ENCODE measurements at places on chromosomes 2 and 18.

GRCh38 chr18:64566456-64566855 is 417.6 kb upstream of the LINC00305 start:
- no peak for DNase-seq

- DNase-seq: no peak
Measured at GRCh38 chr2:12502759-12503158, 214.0 kb upstream of the TRIB2 start.

- DNase-seq: peak; percentile 89
Measured at GRCh38 chr2:233566141-233566956, at the start of gene USP40. Gene USP40, minus strand, starts transcription at chr2:233566782. Its CDS starts 1,228 bp downstream, at chr2:233565554.

DNA sequence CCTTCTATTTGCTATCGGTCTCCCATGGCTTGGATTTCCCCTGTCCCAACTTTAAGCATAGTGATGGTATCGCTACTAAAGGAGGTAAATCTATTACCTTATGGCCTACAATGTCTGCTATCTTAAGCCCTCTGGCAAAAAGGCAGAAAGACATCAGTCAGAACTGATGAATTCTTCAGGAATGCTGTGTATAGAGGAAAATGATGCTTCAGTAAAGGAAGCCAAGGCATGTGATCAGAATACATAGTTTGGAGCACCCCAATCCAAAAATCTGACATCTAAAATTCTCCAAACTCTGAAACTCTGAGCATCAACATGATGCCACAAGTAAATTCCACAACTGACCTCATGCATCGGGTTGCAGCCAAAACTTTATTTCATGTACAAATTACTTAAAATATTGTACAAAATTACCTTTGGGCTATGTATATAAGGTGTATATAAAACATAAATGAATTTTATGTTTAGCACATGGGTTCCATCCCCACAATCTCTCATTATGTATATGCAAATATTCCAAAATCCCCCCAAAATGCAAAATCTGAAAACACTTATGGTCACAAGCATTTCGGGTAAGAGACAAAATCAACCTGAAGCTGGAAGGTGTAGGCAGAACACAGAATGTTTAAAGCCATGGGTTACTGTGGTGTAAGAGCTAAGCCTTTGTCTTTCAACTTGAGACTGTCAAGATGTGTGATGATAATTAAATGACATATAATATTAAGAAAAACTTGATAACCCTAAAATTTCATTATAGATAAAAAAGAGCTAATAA is 66.2 kb downstream of the CUL3 start:
- DNase-seq: peak; percentile 50

- DNase-seq: peak; percentile 46
Measured at GRCh38 chr2:241659150-241659739, 21.8 kb downstream of the ATG4B start.

GRCh38 chr18:36366994-36367839 is 69.7 kb downstream of the FHOD3 start:
- peak; percentile 68 for DNase-seq

DNA sequence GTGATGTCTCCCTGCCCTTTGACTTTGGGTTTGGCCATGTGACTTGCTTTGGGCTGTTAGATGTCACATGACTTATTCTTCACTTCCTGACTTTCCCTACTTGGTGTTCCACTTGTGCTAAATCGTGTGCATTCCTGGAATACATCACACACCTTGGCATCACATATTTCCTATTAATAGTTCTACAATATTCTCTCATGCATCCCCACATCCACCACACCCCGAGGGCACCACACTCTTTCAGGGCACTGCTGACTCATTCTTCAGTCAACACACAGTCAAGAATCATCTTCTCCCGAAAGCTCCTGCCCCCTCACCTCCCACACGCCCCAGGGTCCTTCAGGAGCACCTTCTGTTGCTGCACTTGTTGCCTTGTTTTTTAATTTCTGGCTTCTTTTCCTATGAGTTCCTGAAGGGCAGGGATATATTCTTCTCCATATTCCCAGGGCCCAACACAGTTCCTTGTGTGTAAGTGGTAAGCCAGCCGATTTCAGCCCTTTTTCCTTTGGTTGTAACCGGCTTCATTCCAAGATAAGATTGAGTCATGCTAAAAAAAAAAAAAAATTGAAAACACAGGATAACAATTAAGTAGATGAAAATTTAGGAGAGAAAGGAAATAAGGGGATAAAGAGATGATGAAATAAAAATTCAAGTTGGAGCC is 341.4 kb downstream of the SLC4A3 start:
- no peak for DNase-seq

- DNase-seq: no peak
Measured at GRCh38 chr2:230244211-230244610, 18.7 kb downstream of the SP140 start.

DNA sequence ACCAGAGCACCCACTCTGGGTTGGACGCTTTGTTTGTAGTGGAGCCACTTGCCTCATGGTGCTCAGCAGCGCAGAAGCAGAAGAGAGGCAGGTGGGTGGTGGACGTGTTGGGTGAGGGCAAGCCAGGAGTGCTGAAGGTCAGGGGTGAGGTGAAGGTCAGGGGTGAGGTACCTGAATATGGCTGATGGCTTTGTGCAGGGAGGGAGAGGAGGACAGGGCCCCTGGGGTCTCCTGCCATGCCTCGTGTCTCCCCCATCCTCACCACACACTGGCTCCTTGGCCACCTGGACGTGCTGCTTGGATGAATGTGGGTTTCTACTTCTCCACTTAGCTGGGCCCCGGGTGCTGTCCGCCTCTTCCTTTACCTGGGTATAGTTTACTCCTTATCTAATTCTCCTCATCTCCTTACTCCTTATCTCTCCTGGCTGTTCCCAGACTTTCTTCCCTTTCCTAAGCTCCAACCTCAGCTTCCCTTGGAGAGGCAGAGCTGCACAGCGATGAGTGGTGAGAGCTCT is 68.1 kb downstream of the DYSF start:
- DNase-seq: no peak

- peak; percentile 43 for DNase-seq
Measured at GRCh38 chr2:170812710-170813600, 3.7 kb upstream of the GAD1 start.

DNA sequence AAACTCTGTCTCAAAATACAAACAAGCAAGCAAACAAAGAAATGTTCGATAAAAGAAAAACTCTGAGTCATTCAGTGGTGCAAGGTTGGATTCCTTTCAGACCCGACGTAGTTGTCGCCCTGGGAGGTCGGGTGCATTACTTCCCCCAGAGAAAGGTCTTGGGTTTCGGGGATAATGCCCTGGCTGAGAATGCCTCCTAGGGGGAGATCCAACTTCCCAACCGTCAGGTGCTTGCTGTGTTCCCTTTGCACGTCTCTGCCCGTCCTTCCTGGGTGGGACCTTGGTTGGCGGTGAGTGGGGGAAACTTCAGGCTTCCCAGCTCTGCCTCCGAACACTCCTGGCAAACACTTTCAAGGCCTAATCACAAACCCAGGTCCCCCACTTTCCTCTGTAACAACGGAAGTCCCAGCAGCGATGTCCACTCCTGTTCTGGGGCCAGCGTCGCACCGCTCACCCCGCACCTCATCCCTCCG is 609 bp downstream of the TPGS2 start:
- peak; percentile 21 for DNase-seq

- DNase-seq: no peak
Measured at GRCh38 chr2:239719791-239720360, 305.3 kb downstream of the NDUFA10 start.

DNA sequence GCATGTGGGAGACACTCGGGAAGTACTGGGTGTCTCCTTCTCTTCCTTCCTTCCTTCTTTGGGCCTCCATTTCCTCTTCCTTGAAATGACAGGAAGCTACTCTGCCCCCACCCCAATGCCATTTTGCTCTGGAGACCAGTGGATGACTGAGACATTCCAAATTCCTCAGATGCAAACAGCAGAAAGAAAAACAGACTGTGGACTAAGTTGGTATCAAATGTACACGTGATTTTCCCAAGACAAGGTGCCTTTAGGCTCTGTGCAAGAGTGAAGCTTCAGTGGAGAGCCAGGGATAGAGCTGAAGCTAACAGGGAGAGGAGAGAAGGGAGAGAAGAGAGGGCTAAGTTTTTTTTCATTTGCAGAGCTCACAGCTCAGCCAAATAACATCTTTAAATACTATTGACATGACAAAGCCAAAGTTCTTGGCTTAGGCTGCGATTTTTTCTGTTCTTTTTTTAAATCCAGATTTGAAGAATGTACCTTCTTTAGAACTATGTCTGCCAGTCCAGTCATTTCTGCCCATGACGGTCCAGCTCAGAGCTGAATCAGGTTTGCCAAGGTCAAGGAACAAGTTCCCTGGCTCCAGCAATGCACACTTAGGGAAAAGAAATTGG is 84.5 kb upstream of the LCLAT1 start:
- peak; percentile 38 for DNase-seq

DNA sequence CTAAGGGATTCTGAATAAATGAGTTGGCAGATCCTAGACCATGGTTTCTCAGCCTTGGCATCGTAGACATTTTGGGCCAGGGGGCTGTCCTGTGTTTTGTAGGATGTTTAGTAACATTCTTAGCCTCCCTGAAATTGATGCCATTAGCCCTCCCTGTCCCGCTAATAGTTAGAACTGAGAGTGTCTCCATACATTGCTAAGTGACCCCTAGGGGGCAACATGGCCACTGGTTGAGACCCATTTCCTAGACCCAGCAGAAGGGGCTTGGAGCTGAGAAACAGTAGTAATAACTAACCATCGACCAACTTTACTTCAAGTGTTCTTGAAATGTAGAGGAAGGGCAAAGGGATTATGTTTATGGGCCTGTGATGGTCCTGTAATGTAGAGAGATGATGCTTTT is 40.8 kb downstream of the KCMF1 start:
- DNase-seq: no peak

GRCh38 chr2:233209117-233209532 is 42.3 kb upstream of the ATG16L1 start:
- DNase-seq: no peak

GRCh38 chr2:205627085-205627484 is 55.2 kb upstream of the NRP2 start:
- DNase-seq: no peak

DNA sequence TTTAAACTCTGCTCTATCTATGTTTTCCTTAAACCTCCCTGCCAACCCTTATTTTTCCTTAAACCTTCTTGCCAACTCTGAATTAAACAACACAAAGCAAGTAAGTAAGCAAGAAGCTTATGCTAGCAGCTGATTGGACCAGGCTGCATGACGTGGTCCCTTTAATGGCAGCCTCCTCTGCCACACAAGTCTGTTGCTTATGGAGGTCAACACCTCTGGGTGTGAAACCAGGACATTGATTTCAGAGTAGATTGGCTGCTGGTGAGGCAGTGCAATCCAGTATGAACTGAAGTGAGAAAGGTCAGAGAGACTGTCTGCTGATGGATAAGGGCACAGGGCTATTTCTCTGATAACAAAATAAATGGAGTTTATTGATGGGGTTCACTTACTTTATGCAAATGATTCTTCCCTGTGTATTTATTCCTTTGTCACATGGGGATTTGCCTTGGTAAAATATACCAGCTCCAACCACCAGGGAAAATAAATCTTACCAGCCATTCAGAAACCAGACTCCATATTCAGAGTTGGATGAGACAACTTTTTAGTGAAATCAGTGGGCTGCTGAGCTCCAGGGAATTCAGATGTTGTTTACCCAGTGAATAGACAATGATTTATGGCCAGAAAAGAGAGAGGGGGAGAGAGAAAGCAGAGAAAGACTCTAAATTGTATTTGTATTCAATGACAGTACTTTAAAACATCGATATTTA is 112.2 kb upstream of the NCKAP5 start:
- DNase-seq: no peak
